ENCODE measurements at places on chromosomes 16 and 17.

- no peak for DNase-seq
These were observed 47.4 kb upstream of the ZFHX3 start for GRCh38 chr16:73095142-73095820.

GRCh38 chr17:81960130-81960958 is 643 bp downstream of the NOTUM start:
- no peak for DNase-seq

- DNase-seq = no peak
These were observed 29.5 kb upstream of the MSI2 start for GRCh38 chr17:57226793-57227192.

- no peak for DNase-seq
These were observed 3.6 kb downstream of the NDUFAF8 start for GRCh38 chr17:81242421-81243332.

DNA sequence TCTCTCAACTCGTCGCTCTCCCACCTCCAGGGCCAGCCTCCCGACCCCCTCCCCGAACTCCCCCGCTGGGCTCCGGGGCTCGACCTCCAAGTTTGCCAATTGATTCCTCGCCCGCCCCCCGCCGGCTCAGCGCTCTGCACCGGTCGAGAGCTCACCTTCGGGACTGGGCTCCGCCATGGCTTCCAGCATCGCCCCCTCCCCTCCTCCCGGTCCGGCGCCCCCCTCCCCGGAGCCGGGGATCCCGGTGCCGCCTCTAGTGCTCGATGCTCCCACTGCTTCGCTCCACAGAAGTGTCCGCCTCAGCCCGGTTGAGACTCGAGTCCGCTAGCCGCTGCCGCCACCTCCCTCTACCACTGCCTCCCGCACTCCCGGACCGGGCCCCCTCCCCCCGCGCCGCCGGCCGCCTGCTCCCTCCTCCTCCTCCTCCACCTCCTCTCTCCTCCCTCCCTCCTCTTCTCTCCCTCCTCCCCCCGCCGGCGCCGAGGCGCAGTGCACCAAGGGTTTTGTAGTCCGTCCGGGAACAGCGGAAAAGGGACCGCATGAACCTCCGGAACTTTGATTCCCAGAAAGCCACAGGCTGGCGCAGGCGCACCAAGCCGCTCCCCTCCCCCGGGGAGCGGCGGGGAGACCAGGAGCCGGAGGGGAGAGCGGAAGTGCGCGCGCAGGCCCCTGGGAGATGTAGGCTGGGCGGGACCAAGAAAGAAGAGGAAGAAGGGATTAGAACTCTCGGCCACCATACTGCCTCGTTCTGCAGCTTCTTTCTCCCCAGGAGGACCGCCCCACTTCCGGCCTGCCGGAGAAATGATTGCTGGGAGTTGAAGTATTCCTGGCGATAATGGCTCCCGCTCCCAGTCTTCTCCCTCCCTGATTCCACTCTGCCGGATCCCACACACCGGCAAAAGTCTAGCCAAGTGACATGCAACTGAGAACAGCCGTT is at the start of gene PHF23:
Gene PHF23, minus strand, starts transcription at position 367 of the 937 bp plus-strand sequence. Its CDS starts 178 bp downstream, at position 189.
- peak; percentile 97 for DNase-seq

- DNase-seq = no peak
These were observed 19.6 kb upstream of the TNFRSF13B start for GRCh38 chr17:16991349-16992009.

DNA sequence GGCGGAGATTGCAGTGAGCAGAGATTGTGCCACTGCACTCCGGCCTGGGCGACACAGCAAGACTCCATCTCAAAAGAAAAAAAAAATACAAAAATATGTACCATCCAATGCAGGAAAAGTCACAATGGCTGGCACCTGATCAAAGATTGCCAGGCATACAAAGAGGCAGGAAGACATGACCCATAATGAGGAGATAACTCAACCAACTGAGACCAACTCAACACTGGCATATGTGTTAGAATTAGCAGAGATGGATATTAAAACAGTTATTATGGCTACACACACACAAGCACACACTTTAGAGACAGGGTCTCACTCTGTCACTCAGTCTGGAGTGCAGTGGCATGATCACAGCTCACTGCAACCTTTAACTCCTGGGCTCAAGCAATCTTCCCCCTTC is 10.6 kb downstream of the QRICH2 start:
- DNase-seq = no peak

- no peak for DNase-seq
These were observed 14.3 kb downstream of the GLYR1 start for GRCh38 chr16:4832698-4833343.

- DNase-seq = peak; percentile 1
These were observed 9.2 kb upstream of the CD300A start for GRCh38 chr17:74457146-74457819.

- peak; percentile 72 for DNase-seq
These were observed 68.7 kb upstream of the IRX3 start for GRCh38 chr16:54355251-54355650.

DNA sequence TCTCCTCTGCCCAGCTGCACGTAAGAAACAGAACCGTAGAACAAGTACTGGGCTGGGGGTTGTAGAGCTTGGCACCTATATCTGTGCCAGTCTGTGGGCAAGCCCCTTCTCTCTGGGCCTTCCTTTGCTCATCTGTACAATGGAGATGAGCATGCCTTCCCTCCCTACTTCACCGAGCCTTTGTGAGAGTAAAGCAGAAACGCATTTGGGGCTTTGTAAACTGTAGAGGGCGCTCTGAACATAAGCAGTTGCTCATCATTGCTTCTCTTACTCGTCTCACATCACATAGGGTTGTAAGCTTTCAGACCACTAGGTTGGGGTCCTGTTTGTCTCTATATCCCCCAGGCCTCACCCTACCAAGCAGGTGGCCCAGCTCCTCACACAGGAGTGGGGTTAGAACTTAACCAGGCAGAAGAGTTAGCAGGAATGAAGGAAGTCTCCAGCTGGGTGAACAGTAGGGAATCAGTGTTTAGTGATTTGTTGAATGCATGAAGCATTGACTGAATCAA is 15.1 kb downstream of the SAMD14 start:
- no peak for DNase-seq

DNA sequence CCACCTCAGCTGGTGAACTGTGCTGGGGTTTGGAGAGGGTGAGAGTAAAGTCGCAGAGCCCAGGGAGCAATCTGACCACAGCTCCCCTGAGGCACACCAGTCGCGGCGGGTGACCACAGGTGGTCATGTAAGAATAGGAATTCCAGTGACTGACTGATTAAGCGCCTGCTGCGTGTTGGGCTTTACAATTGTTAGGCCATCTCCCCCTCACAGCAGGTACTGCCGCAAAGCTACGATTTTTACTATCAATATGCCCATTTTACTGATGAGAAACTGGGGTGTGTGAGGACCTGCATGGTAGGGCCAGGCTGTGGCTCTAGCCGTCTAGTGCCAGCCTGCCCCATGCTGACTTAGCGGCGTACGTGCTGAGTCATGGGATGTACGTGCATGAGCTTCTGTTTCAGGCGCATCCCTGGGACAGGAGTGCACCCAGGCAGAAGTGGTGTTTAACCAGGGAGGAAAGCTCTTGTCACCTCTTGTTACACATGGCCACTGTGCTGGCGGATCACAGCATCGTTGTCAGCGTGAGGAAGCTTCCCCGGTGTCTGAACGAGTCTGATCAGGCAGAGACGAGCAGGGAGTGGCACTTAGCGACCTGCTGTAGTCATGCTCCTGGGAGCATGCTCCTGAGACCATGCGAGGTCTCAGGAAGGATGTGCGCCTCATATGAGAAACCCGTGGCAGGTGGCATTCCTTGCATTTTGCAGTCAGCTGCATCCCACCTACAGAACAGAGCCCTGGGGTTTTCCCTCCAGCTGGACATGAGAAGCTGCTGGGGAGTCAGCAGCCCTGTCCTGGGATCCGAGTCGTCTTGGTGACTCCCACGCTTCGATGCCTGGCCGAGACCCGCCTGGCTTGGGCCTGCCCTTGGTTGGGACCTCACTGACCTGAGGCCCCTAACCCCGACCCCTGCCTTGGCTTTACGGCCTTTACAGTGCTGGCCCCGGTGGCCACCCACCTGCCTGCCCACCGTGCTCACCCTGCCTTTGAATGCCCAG is 163.7 kb upstream of the CHMP6 start:
- no peak for DNase-seq

- DNase-seq = no peak
These were observed 382.3 kb upstream of the EEF2KMT start for GRCh38 chr16:5479926-5480325.

DNA sequence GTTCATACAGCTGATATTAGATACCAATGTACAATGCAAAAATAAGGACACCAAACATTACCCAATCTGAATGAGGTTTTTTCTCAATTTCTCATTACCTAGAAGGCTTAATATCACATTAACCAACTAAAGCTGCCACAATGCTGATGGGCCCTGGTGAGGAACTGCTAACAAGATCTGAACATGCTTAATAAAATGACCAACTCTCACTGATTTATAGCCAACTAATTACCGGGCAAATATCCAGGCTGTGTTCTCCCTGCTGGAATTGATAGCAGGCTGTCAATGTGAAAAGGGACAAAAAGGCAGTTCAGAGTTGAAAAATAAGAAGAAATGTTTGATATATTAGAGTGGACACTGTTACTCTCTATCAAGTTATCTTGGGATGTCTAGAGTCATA is 124.6 kb downstream of the TOX3 start:
- DNase-seq = no peak

- no peak for DNase-seq
These were observed 26.0 kb downstream of the KCNJ16 start for GRCh38 chr17:70100983-70101382.

DNA sequence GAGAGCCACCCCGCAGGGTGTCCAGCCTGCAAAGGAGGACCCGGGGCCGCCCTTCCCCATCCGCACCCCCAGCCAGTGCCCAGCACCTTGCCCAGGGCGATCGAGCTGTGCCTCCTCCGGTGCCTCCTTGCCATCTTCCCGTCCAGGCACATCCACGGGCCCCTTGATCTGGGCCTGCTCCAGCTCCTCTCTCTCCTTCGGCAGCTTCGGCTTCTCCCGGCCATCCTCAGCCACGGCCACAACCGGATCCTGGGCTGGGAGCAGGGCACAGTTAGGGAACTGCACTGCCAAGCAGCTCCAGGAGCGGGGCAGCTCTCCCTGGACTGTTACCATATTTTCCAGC is 13.8 kb downstream of the NDUFAF8 start:
- DNase-seq = no peak

- no peak for DNase-seq
These were observed 520 bp downstream of the JPT2 start for GRCh38 chr16:1678500-1679098.

DNA sequence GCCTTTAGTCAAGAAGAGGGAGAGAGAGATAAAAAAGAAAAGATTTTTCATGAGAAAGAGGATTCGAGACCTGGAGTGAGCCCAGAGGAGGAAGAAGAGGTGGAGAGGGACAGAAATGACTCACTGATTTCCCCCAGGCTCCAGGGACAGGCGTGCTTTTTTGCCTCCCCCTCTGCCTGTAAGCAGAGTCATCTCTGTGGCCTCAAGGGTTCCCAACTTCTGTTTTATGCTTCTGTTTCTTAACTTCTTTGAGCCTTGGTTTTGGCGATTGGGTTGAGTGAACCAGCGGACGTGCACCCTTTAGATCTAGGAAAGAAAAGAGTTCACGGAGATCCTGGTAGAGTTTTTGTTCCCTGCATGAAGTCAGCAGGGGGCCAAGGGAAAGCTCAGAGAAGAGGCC is 147.9 kb upstream of the NOL11 start:
- DNase-seq = no peak

GRCh38 chr17:44548376-44549230 is 8.7 kb upstream of the FZD2 start:
- DNase-seq = no peak
